ENCODE measurements at places on chromosomes 13 and 19. TPM values are rescaled to one million over a fixed set of nuclear protein-coding genes. Genes with fewer than 3 reads are reported as not detected.

GRCh38 chr13:99962242-99962641 lies 9.3 kb downstream of the ZIC5 start:
- DNase-seq: no peak

Gene TTC9B
- not detected for polyA plus RNA-seq

GRCh38 chr19:54451331-54451871 lies 2.4 kb downstream of the LENG8 start:
- no peak for DNase-seq

Gene IGFL4
- not detected for polyA plus RNA-seq

DNA sequence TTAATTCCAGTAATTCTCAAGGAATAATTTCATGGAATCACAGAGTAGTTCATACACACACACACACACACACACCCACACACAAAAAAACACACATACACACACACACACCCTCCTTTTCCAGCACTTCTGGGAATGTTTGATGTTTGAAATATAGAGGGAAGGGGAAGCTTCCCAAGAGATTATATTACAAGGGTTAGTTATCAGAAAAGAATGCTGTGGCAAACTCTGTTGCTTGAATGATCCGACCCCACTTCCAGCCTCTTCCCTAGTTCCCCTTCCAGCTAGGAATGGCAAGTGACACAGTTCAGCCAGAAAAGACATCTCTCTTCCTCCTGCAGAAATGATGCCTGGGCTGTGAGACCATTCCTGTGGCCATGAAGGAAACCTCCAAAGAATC lies 49.9 kb downstream of the KCTD12 start:
- no peak for DNase-seq

DNA sequence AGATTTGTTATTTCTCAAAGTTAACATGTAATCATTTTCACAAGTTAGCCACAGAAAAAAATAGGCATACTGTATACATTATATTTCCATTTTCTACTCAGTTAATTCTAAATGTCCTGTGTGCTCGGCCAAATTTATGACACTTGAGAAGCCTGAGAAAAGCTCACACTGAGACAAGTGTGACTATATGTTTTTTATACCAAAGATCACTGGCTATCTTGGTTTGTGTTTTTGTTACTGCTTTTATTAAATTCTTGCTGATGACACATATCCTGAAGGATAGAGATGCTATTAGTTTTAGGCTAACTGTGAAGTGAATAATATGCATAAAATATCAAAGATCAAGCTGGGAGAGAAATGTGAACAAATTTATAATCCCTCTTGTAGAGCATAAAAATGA lies 49.3 kb upstream of the IL17D start:
- no peak for DNase-seq

GRCh38 chr19:34172661-34173192 lies 423 bp downstream of the LSM14A start:
- no peak for DNase-seq

- no peak for DNase-seq
These were observed 9.5 kb downstream of the NBEA start for GRCh38 chr13:34951528-34951927.

DNA sequence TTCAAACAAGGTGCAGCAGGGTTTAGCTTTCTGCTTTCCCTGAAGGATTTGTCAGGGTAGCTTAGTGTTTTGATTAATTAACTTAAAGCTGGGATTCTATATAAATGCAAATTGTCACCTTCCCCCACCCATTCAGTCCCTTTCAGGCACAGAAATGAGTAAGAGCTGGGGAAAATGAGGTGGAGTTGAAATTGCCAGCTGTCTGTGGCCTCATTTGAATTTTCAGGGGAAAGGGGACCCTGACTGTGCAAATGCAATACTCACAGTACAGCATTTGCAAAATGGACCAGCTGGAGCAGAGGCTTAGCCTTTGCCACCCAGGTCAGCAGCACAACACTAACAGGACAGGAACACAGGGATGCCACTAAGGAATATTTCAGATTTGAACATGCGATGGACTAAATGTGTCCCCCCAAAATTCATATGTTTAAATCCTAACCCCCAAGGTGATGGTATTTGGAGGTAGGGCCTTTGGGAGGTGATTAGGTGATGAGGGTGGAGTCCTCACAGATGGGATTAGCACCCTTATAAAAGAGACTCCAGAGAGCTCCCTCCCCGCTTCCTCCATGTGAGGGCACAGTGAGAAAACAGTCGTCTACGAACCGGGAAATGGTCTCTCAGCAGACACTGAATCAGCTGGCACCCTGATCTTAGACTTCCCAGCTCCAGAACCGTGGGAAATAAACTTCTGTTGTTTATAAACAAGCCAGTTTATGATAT lies 59.5 kb upstream of the CYSLTR2 start:
- no peak for DNase-seq

DNA sequence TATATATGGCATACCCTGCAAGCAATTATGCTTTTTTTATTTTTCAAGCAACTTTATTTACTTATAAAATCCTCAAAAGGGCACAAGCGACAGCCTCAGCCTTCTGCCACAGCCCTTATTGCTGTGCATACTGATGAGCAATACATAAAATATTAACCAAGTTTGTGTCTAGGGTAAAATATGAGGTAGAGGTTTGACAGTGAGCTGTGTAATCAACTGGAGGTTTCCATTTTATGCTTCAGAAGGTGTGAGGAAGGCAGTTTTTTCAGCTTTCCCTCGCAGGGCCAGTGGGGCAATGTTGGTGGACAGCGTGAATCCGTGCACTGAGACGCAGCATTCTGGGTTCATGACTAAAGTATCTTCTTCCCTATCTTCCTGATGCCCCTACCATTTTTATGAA lies 310.4 kb downstream of the IRS2 start:
- no peak for DNase-seq

DNA sequence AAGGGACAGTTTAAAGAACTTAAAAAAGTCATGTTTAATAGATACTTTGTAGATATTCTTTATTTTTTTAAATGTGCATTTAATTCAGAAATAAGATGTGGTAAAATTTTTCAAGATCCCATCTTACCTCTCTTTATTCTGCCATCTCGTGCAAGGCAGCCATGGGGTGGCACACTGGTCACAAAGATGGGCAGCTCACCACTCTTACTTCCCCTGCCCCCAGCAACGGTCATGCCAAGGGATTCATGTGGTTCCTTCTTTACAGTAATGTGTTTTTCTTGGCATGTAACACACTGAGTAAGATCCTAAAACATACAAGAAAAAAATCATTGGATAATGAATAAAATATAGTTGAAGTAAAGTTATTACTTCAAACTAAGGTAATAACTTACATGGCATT lies 64.2 kb downstream of the LNX2 start:
- DNase-seq: no peak

Gene CCDC8
- polyA plus RNA-seq: not detected
